Fibroblast of skin of scalp (primary cell): ENCODE measurements at places on chromosomes 2 and 18.

DNA sequence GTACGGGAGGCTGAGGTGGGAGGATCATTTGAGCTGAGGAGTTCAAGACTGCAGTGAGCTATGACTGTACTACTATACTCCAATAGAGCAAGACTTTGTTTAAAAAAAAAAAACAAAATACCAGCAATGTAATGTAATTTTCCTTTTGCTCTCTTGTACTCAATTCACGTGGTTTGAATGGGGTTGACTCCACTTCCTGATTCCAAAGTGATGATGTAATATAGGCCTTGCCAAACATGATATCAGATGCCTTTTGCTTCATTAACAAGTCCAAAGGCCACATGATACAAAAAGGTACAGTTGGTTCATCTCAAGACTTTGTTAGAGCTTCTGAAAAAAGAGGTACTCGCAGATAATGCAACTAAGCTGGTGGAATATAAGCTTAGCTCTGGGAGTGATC lies 321.8 kb downstream of the ZEB2 start:
- peak; percentile 66 for DNase-seq

GRCh38 chr2:84323890-84324289 lies 135.2 kb downstream of the SUCLG1 start:
- no peak for DNase-seq

GRCh38 chr2:224556381-224556780 lies 28.8 kb downstream of the CUL3 start:
- DNase-seq = no peak

GRCh38 chr2:183060571-183061231 lies 17.8 kb upstream of the DUSP19 start:
- no peak for DNase-seq

GRCh38 chr2:46273919-46274318 lies 23.3 kb upstream of the EPAS1 start:
- DNase-seq = no peak

DNA sequence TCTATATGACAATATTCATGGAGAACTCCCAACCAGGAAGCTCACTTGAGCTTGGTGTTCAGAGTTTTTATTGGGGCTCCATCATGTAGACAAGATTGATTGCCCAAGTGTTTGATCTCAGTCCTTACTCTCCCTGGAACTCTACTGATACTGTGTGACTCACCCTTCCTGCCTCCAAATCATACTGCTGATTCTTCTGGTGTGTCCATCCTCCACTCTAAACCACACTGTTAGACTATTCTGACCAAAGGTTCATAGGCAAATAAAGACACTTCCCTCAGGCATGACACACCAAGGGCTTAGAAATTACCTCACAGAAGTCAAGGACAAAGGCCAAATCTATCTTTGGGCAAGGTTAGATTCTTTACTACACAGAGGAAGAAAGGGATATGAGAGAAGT lies 107.9 kb upstream of the CDH20 start:
- DNase-seq = peak; percentile 2

DNA sequence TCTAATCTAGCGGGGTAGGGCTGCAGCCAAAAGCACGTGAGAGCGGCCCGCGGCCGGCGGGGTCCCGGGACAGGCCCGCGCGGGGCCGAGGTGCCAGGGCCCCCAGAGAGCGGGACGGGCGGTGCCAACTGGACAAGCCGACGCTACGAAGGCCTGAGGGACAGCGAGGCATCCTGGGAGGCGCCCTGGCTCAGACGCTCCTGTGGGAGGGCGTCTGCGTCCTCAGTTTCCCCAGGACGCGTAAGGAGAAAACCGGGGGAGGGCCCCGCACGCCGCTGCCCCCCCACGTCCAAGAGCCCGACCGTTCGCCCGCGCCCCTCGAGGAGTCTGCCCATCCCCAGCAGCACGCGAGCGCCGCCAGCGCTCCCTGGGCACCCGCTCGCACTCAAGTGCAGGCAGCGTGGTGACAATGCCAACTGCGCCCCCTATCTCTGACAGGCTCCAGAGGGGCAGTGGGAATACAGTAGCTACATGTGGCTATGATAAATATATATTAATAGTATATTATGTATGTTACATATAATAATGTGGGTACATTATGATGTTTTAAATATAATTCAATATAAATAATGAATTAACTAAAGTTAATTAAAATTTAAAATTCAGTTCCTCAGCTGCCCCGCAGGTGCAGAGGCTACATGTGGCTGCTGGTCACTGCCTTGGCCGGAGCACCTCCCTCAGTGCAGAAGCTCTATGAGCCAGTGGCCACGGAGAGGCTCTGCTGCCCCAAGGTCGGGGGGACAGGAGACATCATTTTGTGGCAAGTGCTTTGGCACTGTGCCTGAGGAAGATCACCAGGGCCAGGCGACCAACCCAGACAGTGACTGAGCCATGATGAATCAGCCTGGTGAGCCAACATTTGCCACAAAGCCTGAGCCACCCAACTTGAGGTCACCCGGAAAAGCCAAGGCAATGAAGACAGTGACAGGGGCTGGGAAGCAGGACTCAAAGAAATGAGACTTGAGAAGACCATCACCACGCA lies 5.5 kb upstream of the SFT2D3 start:
- peak; percentile 75 for DNase-seq

DNA sequence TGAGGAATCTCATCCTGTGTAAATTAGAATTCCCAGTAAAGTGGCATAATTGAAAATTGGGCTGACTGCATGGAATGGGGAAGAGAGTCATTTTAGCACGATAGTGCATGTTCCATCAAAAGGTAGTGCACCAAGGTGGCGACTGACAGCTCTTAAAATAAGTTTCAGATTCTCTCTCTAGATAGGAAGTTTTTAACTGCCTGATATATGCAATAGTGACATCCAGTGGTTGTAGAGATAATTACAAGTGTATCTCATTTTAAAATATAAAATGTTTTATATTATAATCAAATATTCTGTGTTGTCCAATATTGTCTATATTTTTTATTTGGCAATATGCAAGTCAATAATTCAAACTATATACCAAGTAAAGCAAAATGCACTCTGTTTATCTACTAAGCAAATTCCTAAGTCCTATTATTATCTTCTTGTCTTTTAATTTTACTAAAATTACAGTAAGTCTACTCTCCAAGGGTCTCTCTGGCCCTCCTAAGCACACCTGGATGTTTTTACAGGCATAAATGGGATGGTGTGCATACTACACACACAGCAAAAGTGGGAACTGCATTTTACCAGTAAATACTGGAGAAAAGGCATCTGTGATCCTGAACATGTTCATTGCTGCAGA lies 397.7 kb upstream of the HNRNPA3 start:
- peak; percentile 39 for DNase-seq
